Stimulated activated CD4-positive, alpha-beta T cell treated with anti-CD3 and anti-CD28 coated beads, Interleukin-15, amount 100 ng/mL, for 1 hour (primary cell): ENCODE measurements at places on chromosomes 7 and 10.

- no peak for DNase-seq
These were observed 16.2 kb downstream of the RBP3 start for GRCh38 chr10:47364366-47364765.

DNA sequence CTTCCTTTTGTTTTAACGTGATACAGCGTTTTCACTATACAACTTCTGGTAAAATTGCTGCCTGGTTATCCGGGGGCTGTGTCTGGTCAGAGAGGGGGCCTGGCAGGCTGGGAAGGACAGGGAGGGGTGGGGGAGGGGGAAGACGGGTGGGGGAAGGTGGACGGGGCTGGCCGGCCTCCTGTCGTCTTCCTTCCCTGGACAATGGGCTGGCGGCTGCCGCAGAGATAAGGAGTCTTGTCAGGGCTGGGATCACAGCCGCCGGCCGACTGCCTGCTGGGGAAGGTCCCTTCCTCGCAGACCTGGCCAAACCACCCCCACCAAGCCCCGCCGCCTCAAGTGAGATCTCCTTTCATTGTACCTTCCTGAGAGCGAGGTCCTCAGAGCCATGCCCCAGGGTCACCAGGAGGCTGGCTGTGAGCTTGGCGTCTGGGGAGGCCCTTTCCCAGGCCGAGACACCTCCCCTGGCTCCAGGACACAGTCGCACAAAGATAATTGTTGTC, 151.2 kb upstream of the TNRC18 start:
- DNase-seq: no peak

GRCh38 chr10:1362589-1363445, 306.6 kb downstream of the WDR37 start:
- DNase-seq: no peak

DNA sequence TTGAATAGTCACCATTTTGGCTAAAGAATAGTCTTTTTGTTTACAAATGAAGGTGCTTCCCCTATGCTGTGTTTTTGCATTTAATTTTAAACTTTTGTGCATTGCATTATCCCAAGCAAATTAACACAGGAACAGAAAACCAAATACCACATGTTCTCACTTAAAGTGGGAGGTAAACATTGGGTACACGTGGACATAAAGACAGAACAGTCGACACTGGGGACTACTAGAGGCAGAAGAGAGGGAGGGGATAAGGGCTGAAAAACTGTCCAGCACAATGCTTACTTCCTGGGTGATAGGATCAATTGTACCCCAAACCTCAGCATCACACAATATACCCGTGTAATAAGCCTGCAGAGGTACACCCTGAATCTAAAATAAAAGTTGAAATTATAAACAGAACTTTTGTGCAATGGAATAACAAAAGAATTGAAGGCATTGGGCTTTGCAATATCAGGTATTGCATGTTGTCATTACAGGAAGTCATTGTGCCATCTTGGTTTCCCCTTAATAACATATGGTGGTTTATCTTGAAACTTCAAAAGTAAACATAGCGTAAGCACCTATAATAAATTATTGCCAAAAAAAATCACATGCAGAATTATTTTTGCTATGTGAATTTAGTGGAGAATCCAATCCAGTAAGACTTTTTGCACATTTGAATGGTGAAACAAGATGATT, 16.1 kb downstream of the ADD3 start:
- no peak for DNase-seq

DNA sequence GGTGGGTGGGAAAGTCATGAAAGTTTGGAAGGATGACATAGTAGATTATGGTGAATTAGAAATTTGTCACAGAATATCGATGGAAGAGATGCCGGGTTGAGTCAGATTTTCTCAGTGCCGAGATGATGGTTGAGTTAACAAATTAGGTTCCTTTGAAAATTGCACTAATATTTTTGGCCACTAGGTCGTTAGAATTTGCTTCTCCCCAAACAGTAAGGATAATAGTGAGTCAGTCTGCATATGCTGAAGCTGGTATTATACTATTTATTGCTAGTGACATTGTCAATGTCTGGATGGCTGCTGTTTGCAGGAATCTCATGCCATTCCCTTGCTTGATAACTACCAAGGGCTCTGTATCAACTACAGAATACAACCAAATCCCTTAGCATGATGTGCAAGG, 37.7 kb upstream of the MINDY3 start:
- no peak for DNase-seq

- no peak for DNase-seq
These were observed 17.0 kb downstream of the PNLIPRP3 start for GRCh38 chr10:116444527-116445142.

- DNase-seq: no peak
These were observed 24.7 kb downstream of the VIPR2 start for GRCh38 chr7:159119851-159120539.

GRCh38 chr7:85104432-85105205, 82.2 kb downstream of the SEMA3D start:
- no peak for DNase-seq
